Fibroblast of skin of scalp (primary cell): ENCODE measurements at places on chromosomes 7 and 10.

GRCh38 chr7:22166928-22167327, 190.0 kb downstream of the RAPGEF5 start:
- DNase-seq = no peak

GRCh38 chr10:71965623-71966022, 1.4 kb downstream of the CHST3 start:
- no peak for DNase-seq

DNA sequence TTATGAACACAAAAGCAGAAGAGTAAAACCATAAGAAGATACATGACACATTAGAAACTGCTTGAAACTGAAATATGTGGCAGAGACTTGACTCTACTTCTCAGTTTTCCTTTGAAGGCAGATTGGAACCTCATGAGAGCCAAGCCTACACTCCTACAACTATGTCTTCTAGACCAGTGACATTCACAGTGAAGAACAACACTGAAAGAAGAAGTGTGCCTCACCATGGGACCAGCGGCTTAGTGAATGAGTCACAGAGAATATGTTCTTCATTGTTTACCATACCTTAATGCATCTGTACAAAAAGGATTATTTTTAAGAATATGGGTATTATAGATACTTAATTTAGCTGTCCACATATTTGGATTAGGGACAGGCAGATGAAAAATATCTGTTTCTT, 248.3 kb downstream of the CDC14C start:
- DNase-seq = no peak

DNA sequence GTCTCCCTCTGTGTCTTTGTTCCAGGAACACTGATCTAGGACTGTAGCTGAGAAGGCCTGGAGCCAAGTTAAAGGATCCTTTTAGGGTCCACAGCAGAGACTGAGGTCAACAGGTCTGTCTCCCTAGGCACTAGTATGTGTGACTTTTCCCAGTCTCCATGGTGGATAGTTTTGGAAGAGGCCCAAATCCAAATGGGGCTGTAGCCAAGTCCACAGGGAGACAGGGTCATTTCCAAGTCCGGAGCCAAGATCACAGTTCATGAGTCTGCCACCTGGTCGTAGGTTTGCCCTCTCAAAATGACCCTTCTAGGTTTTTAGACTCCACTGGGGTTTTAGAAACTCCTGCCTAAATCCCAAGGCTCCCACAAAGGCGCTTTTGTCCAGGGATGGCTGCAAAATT, 16.8 kb downstream of the ZNF277 start:
- no peak for DNase-seq

DNA sequence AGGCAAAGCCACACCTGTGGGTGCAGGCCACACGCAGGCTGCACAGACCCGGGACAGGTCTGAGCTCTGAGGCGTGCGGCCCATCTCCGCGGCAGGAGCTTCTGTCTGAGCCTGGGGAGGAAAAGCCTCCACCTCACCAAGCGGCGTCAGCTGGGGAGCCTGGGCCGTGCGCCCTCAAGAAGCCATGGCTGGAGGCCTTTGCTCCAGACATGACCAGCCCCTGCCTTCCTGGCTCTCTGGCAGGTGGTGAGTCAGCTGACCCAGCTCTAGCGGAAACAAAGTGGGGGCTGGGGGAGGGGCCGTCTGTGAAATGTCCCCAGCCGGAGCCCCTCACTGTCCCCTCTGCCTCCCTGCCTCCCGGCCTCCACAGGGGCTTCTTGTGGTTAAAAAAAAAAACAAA, 12.5 kb downstream of the GPER1 start:
- DNase-seq = no peak

DNA sequence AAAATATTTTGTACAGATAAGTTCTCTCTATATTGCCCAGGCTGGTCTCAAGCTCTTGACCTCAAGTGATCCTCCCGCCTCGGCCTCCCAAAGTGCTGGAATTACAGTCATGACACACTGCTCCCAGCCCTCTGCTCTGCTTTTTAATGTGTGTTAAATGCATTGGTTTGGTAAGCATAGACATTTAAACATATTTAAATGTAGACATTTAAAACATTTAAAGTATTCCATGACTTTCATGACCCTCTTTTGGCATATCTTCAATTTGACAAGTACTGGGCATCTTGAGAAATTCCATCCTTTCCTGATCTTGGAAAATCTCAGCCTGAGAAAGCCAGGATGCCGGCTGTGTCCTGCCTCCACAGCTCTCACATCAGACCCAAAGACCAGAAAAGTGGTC, 5.2 kb upstream of the SAR1A start:
- peak; percentile 69 for DNase-seq

- DNase-seq = peak; percentile 20
These were observed 24.2 kb downstream of the ADIRF start for GRCh38 chr10:86992456-86992855.

GRCh38 chr10:95308389-95309302, 17.8 kb upstream of the PDLIM1 start:
- peak; percentile 99 for DNase-seq

GRCh38 chr10:48335788-48336187, 29.3 kb downstream of the MAPK8 start:
- no peak for DNase-seq

- peak; percentile 73 for DNase-seq
These were observed 114.8 kb downstream of the RAB18 start for GRCh38 chr10:27618906-27619305.

DNA sequence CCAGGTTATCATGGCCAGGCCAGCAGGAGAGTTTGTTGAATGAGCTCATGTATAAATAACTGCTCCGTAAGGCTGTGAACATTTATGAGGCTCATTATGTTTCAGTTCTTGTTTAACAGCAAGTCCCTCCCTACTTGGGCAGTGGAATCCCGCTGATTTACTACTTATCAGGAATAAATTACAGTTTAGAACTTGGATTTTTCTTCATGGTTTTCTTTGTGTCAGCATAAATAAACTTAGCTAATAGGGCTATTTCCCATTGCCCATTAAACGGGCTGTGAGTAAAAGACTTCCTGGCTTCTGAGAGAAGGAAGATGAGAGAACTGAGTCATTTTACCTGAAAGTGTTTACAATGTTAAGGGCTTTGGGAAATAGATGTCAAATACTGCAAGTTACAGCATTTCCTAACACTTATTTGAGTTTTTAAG, 701.6 kb upstream of the ANKRD30A start:
- DNase-seq = no peak

DNA sequence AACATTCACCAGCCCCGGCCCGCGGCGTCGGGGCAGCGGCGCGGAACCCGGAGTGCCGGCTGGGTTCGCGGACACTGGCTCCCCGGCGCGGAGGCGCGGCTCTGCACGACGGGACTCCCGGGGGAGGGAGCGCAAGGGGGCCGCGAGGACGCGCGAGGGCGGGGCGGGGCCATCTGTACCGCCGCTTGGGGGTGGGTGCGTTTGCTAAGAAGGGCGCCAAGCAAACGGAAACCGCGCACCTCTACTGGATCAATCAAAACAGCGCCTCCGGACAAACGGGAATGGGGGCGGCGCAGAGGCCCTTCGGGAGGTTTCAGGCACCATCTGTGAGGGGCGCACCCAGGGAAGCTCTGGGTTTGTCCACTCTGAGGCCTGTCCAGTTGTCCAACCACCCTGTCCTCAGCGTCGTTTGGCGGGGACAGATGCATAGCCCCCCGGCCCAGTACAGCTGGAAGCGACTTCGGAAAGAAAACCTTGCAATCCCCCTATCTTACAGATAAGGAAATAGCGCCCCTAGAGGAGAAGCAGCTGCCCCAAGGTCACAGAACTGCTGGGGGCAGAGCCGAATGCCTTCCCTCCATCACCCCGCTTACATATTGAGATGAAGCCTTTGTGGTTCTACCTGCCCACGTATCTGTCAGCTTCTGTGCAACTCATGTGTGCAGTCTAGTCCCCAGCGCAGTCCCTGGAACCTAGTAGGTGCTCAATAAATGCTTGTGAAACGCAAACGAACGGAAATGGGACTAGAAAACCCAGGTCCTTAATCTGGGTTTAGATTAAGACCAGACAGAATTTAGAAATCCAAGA, 10.7 kb upstream of the SLIT1 start:
- peak; percentile 56 for DNase-seq
